Pulmonary artery endothelial cell (primary cell): ENCODE measurements at places on chromosomes 6 and 20. TPM values are rescaled to one million over a fixed set of nuclear protein-coding genes. Genes with fewer than 3 reads are reported as not detected.
A peak's percentile ranks its signal among the peaks of the same experiment; 100 is the strongest.

Gene FAXC
- total RNA-seq, result 0.07 and 0.18 TPM in 2 replicates

Gene VGLL2
- total RNA-seq, result not detected in 2 replicates

DNA sequence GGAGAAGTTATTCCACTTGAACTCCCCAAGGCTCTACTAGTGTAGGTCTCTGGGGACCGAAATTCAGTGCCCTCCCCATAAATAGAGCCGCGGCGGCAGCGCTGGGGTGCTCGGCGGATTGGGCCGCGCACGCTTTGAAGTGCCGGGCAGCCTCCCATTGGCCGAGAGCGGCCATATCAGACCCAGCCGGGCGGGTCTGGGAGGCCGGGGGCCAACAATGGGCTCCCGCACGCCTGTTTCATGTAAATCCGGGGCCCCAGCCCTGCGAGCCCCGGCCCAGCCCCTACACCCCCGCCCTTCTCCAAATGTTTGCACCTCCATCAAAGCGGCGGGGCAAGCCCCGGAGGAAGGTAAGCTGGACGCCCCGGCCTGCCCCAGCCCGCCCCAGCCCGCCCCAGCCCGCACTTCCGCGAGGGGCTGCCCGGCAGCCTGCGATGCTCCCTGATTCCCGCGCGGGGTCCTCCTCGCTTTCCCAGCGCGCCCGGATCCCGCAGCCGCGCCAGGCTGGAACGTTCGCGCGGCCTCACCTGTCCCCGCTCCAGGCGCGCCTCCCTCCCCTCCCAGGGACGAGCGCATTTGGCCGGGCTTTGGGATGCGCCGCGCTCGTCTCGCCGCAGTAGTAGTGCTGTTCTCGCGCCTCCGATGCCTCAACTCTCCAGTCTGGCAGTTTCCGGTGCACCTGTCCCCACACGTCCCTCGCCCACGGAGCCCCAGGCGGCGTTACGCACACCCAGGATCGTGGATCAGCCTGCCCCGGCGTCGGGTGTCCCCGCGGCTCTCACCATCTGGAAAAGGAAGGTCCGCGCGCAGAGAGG lies at the start of gene TBXT:
TSS of gene TBXT (minus strand) at position 51 of the 815 bp plus-strand sequence. CDS start 260 bp downstream, outside the sequence.
- DNase-seq, result no peak

- DNase-seq, result no peak
These were observed 289.9 kb upstream of the TSHZ2 start for GRCh38 chr20:52682237-52682636.

Gene SYNJ2
- 60.3 and 62.3 TPM in 2 replicates for total RNA-seq

Gene SLC26A8
- total RNA-seq, result under 0.01 TPM in 1 of 2 replicates, not detected in the other

GRCh38 chr6:10175362-10175761 lies 239.5 kb downstream of the TFAP2A start:
- no peak for DNase-seq

Gene SENP6
- total RNA-seq, result 50.3 and 56.0 TPM in 2 replicates

DNA sequence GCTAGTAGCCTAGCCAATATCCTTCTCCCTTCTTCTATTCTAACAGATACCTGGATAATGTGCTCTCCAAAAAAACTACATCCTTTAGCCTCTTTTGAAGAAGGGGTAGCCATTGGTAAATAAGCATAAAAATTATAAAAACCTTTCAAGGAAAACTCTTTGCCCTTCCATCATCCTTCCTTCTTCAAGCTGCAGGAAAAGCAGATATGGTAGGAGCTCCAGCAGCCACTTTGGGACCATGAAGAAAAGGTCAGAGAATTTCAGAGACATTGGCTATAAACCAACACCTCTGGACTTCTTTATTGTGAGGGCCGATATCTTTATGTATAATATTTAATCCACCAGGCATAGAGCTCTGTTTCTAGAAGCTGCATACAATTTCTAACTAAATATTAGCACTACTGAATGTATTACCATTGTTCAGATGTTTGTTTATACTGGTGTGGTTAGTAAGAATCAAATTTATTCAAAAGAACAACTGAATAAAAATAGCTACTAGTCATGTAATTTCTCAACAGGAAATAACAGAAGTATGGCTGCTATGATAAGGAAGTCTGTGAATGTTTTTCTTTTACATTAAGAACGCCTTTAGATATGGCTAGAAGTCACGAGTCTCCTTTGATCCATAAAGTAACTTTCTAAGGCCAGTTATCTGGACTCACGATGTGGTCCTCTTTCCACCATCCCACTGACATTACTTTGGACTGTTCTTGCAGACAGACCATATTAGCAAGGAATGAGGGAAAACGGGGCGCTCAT lies 32.2 kb downstream of the MYLK4 start:
- no peak for DNase-seq

Gene FOXC1
- 12.6 and 13.8 TPM in 2 replicates for total RNA-seq

- no peak for DNase-seq
These were observed 128.9 kb upstream of the AKIRIN2 start for GRCh38 chr6:87830907-87831306.

Gene SMOC2
- total RNA-seq, result not detected in 2 replicates

Gene IBTK
- total RNA-seq, result 41.8 and 44.8 TPM in 2 replicates

- no peak for DNase-seq
These were observed 1.4 kb upstream of the RBPJL start for GRCh38 chr20:45305262-45305661.

DNA sequence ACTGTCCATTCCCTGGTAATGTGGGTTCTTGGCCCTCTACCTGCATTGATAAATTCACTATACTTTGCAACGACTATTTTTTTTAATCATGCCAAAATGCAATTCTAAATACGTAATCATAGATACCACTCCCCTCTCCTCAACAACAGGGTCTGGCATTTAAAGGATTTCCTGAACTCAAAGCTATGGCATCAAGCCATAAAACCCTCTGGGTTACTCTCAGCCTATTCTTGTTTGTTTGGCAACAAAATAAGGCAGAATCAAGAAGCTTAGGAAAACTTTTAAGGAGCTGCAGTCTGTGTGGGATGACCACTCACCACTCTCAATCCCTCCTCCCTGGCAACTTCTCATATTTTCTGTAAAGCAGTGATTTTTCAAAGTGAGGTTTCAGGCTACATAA lies 669.9 kb upstream of the ID4 start:
- no peak for DNase-seq

DNA sequence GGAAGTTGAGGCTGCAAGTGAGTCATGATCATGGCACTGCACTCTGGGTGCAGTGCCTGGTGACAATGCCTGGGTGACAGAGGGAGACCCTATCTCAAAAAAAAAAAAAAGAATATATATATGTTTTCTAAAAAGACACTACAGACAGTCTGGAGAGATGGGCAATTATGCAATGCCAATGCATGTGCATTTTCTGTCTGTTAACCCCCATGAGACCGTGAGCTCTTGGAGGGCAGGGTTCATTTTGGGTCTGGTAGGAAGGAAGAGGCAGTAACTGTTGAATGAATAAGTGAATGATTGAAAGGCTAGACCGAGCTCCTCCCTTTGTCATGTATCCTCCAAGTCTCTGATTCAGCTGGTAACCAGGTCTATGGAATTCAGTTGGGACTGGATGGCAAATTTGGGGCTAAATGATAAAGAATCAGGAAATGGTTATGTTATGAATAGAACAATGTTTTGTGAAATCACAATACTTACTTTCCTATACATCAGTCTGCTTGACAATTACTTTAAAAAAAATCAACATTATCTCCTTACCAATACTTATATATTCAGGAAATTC lies 5.6 kb upstream of the BLCAP start:
- DNase-seq, result no peak

Gene SOX18
- total RNA-seq, result 11.1 and 27.3 TPM in 2 replicates

- no peak for DNase-seq
These were observed 9.1 kb downstream of the BAK1 start for GRCh38 chr6:33570806-33571636.

GRCh38 chr6:127765949-127766348 lies 134.9 kb downstream of the THEMIS start:
- no peak for DNase-seq

GRCh38 chr6:13277231-13277630 lies 51.1 kb downstream of the TBC1D7 start:
- no peak for DNase-seq

- peak; percentile 37 for DNase-seq
These were observed 11.0 kb upstream of the FBXL4 start for GRCh38 chr6:98958776-98959175.

GRCh38 chr6:168538892-168539811 lies 98.2 kb downstream of the SMOC2 start:
- no peak for DNase-seq

Gene RIPPLY2
- under 0.01 TPM in 1 of 2 replicates, not detected in the other for total RNA-seq

DNA sequence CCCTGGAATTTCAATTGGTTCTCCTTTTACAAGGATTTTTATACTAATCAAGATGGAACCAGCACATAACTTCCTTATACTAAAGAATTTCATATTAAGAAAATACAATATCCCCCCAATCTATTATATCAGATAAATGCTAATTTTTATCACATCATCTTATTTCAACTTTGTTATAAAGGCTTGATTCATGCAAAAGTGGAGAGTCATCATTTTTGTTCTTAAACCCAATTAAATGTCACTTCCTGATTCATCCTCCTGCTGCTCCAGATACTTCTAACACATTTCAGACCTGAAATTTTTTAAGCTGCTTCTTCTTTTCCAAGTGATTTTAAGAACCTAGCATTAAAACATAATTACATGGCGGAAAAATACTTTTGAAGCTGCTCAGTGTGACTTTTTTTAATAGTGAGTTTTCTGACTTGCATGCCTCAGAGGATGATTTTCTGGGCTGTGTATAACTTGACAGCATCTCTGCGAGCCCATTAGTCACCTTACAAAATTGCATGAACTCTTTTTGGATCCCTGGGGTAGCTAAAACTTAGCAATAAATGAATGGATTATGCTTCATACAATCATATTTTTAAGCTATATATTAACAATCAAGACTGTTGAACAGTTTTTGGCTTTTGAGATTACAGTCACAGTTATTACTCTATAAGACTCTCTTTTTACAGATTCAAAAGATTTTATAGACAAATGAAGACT lies 134.1 kb downstream of the ELOVL4 start:
- no peak for DNase-seq

GRCh38 chr20:64155258-64156135 lies 8.8 kb upstream of the MYT1 start:
- no peak for DNase-seq

- DNase-seq, result no peak
These were observed 66.6 kb downstream of the BMP7 start for GRCh38 chr20:57199656-57200405.

Gene OR2H2
- not detected in 2 replicates for total RNA-seq

- DNase-seq, result no peak
These were observed 28.1 kb downstream of the RWDD2A start for GRCh38 chr6:83221276-83221675.

Gene CLVS2
- not detected in 2 replicates for total RNA-seq

GRCh38 chr6:169752074-169752623 lies 727 bp downstream of the ERMARD start:
- DNase-seq, result no peak

- DNase-seq, result no peak
These were observed 301.6 kb upstream of the ADGRB3 start for GRCh38 chr6:68333442-68333841.

- no peak for DNase-seq
These were observed 20.5 kb downstream of the PTK7 start for GRCh38 chr6:43096451-43097097.

Gene BTBD3
- total RNA-seq, result 21.2 and 32.4 TPM in 2 replicates

- DNase-seq, result no peak
These were observed 1.0 kb downstream of the TSHZ2 start for GRCh38 chr20:52972965-52973819.

DNA sequence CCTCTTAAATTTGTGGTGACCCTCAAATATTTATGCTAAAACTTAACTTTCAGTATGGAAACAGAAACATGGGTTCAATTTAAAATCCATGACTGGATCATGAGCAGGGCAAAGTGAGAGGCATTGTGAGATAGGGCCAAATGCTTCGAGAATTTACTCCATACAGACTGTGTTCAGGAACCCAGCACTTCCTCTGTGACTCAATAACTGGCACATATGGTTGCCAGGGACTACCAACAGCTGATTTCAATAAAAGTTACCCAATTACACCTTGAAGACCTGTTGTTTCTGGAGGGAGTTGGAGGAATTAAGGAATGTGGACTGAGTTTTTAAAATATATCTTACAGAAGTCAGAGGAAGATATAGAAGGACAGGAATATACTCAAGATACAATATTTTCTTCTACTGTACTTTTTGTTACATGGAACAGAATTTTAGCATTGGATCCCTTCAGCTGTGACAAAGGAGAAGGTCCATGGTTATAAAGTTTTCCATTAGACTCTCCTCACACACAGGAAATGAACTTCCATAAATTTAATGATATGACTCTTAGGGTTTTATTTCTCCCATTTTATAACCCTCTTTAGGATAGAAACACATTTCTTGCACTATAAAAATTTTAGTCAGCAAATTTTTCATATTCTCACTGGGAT lies 258.5 kb downstream of the KHDC1L start:
- no peak for DNase-seq

GRCh38 chr6:139395891-139396301 lies 21.4 kb upstream of the CITED2 start:
- DNase-seq, result no peak

DNA sequence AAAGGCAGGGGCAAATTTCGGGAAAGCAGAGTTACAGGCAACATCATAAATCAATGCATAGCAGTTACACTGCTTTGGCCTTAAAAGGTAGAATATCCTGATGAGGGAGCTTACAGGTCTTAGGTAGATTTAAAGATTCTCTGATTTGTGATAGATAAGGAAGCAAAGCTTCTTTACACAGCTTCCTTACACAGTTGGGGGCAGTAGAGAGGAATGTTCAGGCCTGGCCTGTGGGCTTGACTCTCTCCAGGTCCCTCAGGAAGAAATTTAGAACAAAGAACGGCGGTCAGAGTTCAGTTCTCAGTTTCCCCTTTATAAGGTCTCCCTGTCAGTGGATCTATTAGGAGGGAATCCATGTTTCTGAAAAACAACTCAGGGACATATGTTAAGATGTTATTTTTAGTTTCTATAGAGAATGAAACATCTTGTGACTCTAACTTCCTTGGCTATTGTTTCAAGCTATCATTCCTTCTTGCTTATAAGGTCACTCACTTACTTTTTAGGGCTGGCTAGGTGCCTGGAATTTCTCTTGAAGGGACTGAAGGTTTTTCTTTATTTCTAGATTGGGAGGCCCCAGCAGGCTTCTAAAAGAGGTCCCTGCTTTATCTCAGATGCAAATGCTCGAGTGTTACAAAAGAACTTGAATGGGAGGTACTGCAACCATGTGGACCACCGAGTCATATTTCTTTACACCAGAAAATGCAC lies 11.8 kb downstream of the HLA-B start:
- peak; percentile 10 for DNase-seq

Gene HRH3
- total RNA-seq, result not detected in 2 replicates

GRCh38 chr20:37693242-37693634 lies 592 bp upstream of the CTNNBL1 start:
- no peak for DNase-seq
